Thoracic aorta (tissue), 2 donors: ENCODE measurements at places on chromosomes 11 and 22.

DNA sequence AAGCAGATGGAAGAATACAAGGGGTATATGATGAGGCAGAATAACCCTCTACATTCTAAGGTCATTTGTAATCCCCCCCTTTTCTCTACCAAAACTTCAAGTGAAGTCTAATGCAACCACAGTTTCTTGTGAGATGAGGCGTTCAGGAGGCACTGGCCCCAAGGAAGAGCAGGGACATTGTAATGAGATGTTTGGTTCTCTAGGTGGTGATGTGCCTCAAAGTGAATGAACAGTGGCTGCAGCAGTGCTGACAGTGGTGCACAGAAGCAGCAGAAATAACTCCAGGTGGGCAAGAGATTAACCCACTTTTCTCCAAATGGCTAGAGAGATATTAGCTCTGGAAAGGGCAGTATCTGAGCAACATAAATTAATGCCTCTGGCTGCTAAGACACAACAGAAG lies 33.8 kb downstream of the PDGFD start:
- H3K4me1 ChIP-seq = no peaks in the 10 kb centered on the region
- no peak for DNase-seq
- no peak overlapping the region for H3K27ac ChIP-seq
- H3K4me3 ChIP-seq = no peak overlapping the region

GRCh38 chr11:15602785-15603567 lies 488.3 kb downstream of the INSC start:
- H3K36me3 ChIP-seq = no peaks in the 10 kb centered on the region
- H3K4me3 ChIP-seq = no peak overlapping the region
- H3K27ac ChIP-seq = no peak overlapping the region
- no peak for DNase-seq

DNA sequence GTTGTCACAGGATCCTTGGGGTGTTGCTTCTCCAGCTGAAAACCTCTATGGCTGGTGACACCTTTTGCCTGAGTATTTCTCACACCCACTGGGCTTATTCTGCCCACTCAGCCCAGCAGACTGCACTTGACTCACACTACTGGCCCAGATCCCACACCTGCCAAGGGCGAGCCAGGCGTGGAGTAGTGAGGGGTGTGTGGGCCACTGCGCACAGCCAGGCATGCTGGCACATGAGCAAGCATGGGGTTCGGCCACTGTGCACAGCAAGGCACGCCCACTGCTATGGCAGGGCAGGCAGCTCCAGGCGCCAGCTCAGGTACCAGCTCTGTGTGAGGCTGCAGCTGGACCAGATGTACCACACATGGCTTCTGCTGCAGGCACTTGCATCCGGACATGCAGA lies 116.5 kb upstream of the MTNR1B start:
- no peak overlapping the region for H3K27ac ChIP-seq
- no peaks in the 10 kb centered on the region for H3K27me3 ChIP-seq
- no peaks in the 10 kb centered on the region for H3K4me1 ChIP-seq
- DNase-seq = no peak
- H3K36me3 ChIP-seq = no peaks in the 10 kb centered on the region

- no peak overlapping the region for H3K4me3 ChIP-seq
- DNase-seq = no peak
- H3K4me1 ChIP-seq = peaks cover 6% of the 10 kb centered on the region
- H3K36me3 ChIP-seq = no peaks in the 10 kb centered on the region
- no peaks in the 10 kb centered on the region for H3K27me3 ChIP-seq
Measured at GRCh38 chr22:43887391-43887790, 4.4 kb downstream of the PNPLA5 start.

- H3K27me3 ChIP-seq = no peaks in the 10 kb centered on the region
- H3K4me1 ChIP-seq = no peaks in the 10 kb centered on the region
- H3K4me3 ChIP-seq = no peak overlapping the region
- no peaks in the 10 kb centered on the region for H3K36me3 ChIP-seq
- DNase-seq = no peak
- no peak overlapping the region for H3K27ac ChIP-seq
Measured at GRCh38 chr11:70532066-70532440, 133.7 kb downstream of the CTTN start.

GRCh38 chr22:46276563-46276962 lies 8.8 kb downstream of the TTC38 start:
- H3K4me3 ChIP-seq = no peak overlapping the region
- H3K4me1 ChIP-seq = no peaks in the 10 kb centered on the region
- H3K27me3 ChIP-seq = no peaks in the 10 kb centered on the region
- no peak overlapping the region for H3K27ac ChIP-seq
- peaks cover 90% of the 10 kb centered on the region for H3K36me3 ChIP-seq

GRCh38 chr22:23251445-23252093 lies 71.3 kb downstream of the BCR start:
- peaks cover 15% of the 10 kb centered on the region for H3K4me1 ChIP-seq
- DNase-seq = no peak
- H3K27me3 ChIP-seq = no peaks in the 10 kb centered on the region

DNA sequence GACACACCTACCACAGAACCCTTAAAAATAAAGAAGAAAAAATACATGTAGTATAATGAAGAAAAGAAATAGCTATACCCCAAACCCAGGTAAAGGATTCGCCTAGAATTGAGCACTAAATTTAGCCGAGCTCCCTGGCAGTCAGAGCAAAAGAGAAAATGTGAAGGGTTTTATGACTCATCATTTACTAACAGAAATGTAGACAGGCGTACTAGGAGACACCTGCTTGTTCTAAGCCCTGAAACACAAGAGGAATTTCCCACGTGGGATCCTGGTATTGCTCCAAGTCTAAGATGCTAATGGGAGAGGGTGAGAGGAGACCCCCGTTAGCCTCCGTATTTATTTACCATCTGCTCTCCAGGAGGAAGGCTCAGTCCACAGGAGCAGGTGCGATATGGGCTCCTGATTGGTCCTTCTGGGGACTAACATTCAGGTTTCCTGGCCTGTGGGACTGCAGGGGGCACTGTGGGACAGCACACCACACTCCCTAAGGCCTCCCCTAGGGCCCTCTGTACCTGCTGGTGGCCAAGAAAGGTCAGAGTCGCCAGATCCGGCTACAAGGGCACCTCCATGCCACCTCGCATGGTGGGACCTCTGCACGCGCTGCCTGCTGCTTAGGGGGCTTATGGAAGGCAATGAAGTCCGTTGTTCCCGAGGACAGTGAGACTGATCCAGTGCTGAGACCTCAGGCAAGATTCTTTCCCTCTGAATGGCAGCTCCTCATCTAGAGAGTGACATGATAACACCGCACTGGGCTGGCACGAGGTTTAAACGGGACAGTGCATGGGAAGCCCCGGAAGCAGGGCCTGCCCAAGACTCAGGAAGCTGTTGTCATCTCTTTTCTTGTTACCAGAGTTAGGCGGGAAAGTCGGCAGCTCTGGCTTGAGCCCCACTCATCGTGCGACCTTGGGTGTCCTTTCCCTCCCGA lies 25.8 kb downstream of the KCNC1 start:
- no peak for DNase-seq
- H3K27me3 ChIP-seq = no peaks in the 10 kb centered on the region
- H3K4me1 ChIP-seq = no peaks in the 10 kb centered on the region
- H3K27ac ChIP-seq = no peak overlapping the region

- H3K27me3 ChIP-seq = no peaks in the 10 kb centered on the region
- no peak for DNase-seq
- no peaks in the 10 kb centered on the region for H3K4me1 ChIP-seq
- H3K4me3 ChIP-seq = no peak overlapping the region
- H3K36me3 ChIP-seq = no peaks in the 10 kb centered on the region
- no peak overlapping the region for H3K27ac ChIP-seq
Measured at GRCh38 chr11:88523386-88524071, 186.0 kb upstream of the CTSC start.

DNA sequence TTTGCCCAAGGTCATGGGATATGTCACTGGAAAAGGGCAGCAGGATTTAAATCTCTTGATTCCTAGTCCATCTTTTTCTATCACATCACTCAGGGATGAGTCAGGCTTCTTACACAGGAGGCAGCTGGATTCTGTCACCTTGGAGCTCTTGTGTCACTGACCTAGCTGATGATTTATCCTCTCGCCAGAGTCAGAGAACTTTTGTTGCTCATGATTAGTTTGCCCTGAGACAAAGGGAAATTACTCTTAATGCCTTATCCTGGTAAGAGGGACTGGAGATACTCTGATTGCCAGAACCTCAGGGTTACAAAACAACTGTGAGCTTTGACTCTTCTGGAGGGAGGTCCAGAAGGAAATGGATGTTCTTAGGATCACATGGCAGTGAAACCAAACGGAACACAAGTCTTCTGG lies 10.1 kb downstream of the COA4 start:
- H3K4me3 ChIP-seq = no peak overlapping the region
- H3K36me3 ChIP-seq = peaks cover 17% of the 10 kb centered on the region
- no peak for DNase-seq
- H3K27me3 ChIP-seq = no peaks in the 10 kb centered on the region
- no peak overlapping the region for H3K27ac ChIP-seq

DNA sequence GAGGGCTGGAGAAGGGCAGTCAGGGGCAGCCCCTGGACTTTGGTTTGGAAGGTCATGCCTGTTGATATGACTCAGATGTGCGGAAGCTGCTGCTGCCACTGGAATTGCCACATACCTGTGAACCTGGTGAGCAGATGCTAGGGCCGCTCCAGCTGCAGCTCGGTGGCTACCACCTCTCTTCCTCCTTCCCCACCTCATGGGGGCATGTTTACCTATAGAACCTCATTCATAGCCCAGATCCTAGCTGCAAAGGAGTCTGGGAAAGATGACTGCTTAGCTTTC lies 17.5 kb upstream of the TSPAN18 start:
- peaks cover 10% of the 10 kb centered on the region for H3K4me1 ChIP-seq
- no peaks in the 10 kb centered on the region for H3K36me3 ChIP-seq
- no peak overlapping the region for H3K27ac ChIP-seq
- DNase-seq = no peak

GRCh38 chr11:72514331-72514730 lies 80.0 kb upstream of the CLPB start:
- no peak for DNase-seq
- no peaks in the 10 kb centered on the region for H3K36me3 ChIP-seq
- H3K4me3 ChIP-seq = no peak overlapping the region
- H3K4me1 ChIP-seq = no peaks in the 10 kb centered on the region
- H3K27me3 ChIP-seq = no peaks in the 10 kb centered on the region

- H3K4me3 ChIP-seq = no peak overlapping the region
- H3K36me3 ChIP-seq = no peaks in the 10 kb centered on the region
- H3K27ac ChIP-seq = no peak overlapping the region
- no peaks in the 10 kb centered on the region for H3K27me3 ChIP-seq
Measured at GRCh38 chr11:110862407-110862806, 150.2 kb upstream of the ARHGAP20 start.

GRCh38 chr11:95088946-95089619 lies 563 bp upstream of the ENDOD1 start:
- no peaks in the 10 kb centered on the region for H3K27me3 ChIP-seq
- peak overlapping the region; percentile 83 for H3K4me3 ChIP-seq
- peak overlapping the region; percentile 86 for H3K27ac ChIP-seq
- DNase-seq = no peak
- no peaks in the 10 kb centered on the region for H3K36me3 ChIP-seq

DNA sequence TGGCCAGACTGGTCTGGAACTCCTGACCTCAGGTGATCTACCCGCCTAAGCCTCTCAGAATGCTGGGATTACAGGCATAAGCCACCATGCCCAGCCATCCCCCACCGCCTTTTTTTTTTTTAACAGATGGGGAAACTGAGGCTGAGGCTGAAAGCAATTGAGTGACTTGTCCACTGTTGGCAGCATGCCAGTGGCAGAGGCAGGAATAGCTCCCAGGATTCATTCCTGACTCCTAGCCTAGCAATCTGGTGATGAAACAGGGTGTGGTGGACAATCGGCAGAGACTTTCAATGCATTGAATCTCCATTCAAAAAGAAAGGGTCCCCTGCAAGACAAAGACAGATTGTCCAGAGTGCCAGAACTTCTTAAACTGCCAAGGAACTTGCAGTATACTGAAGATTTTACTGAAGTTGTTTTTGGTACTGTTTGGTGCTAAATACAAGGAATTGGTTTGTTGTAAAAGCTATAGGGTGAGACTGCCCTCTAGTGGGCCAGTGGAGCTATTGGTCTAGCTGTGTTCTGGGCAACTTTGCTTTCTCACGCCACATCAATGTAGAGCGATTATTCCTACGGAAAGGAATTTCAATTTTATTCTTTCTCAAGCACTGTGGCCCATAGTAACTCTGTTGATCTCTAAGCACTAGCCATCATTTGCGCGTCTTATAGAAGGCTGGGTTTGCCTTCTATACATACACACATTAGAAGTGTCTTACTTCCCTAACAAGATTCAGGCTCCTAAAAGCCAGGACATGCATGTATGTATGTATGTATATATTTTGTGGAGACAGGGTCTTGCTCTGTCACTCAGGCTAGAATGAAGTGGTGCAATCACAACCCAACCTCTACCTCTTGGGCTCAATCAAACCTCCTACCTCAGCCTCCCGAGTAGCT lies 21.0 kb downstream of the C22orf31 start:
- no peak for DNase-seq
- peak overlapping the region; percentile 30 for H3K4me3 ChIP-seq
- H3K27me3 ChIP-seq = no peaks in the 10 kb centered on the region
- no peaks in the 10 kb centered on the region for H3K36me3 ChIP-seq
- no peak overlapping the region for H3K27ac ChIP-seq

- H3K4me1 ChIP-seq = no peaks in the 10 kb centered on the region
- DNase-seq = no peak
- H3K27me3 ChIP-seq = no peaks in the 10 kb centered on the region
- H3K4me3 ChIP-seq = peak within 1 kb of the TSS; percentile 59
Measured at GRCh38 chr11:60378354-60378753, at the start of gene MS4A7. Gene MS4A7 (plus strand): TSS chr11:60378532. CDS start chr11:60383142, 4,610 bp downstream.

DNA sequence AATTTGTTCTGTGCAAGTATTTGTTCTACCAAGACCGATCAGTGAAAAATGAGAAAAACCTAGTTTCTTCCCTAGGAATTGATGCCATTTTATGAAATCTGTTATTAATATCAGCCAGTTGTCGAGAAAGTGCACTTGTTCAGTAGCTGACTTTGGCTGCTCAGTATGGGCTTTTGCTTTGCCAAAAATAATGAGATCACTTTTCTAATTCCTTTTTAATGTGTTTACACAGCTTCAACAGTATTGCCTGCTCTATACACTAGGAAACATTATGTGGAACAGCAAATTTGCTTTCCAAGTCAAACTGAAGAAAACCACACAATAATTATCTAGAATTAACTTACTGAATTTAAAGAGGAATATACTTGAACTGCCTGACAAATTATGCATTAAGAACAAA lies 34.4 kb downstream of the SCUBE2 start:
- H3K4me3 ChIP-seq = peak overlapping the region; percentile 26
- H3K4me1 ChIP-seq = peaks cover 14% of the 10 kb centered on the region
- peak overlapping the region; percentile 10 for H3K27ac ChIP-seq
- H3K36me3 ChIP-seq = no peaks in the 10 kb centered on the region
- DNase-seq = no peak
- H3K27me3 ChIP-seq = no peaks in the 10 kb centered on the region

GRCh38 chr11:1292644-1293618 lies 16.5 kb downstream of the TOLLIP start:
- H3K36me3 ChIP-seq = peaks cover 58% of the 10 kb centered on the region
- no peak overlapping the region for H3K27ac ChIP-seq
- no peaks in the 10 kb centered on the region for H3K27me3 ChIP-seq
- no peak for DNase-seq
- H3K4me3 ChIP-seq = no peak overlapping the region

- H3K4me3 ChIP-seq = no peak overlapping the region
- H3K27me3 ChIP-seq = no peaks in the 10 kb centered on the region
- DNase-seq = no peak
Measured at GRCh38 chr11:119696378-119697222, 32.4 kb downstream of the NECTIN1 start.

- no peak overlapping the region for H3K4me3 ChIP-seq
- H3K36me3 ChIP-seq = no peaks in the 10 kb centered on the region
- no peak overlapping the region for H3K27ac ChIP-seq
- DNase-seq = no peak
- H3K27me3 ChIP-seq = no peaks in the 10 kb centered on the region
Measured at GRCh38 chr11:7573193-7573557, 59.4 kb downstream of the PPFIBP2 start.

- no peaks in the 10 kb centered on the region for H3K36me3 ChIP-seq
- DNase-seq = no peak
- no peaks in the 10 kb centered on the region for H3K27me3 ChIP-seq
- H3K4me1 ChIP-seq = peaks cover 50% of the 10 kb centered on the region
- H3K27ac ChIP-seq = peak overlapping the region; percentile 84
- no peak overlapping the region for H3K4me3 ChIP-seq
Measured at GRCh38 chr11:12017865-12018453, 9.5 kb upstream of the DKK3 start.
